T follicular helper cell (primary cell): ENCODE measurements at places on chromosomes 2 and 18.

DNA sequence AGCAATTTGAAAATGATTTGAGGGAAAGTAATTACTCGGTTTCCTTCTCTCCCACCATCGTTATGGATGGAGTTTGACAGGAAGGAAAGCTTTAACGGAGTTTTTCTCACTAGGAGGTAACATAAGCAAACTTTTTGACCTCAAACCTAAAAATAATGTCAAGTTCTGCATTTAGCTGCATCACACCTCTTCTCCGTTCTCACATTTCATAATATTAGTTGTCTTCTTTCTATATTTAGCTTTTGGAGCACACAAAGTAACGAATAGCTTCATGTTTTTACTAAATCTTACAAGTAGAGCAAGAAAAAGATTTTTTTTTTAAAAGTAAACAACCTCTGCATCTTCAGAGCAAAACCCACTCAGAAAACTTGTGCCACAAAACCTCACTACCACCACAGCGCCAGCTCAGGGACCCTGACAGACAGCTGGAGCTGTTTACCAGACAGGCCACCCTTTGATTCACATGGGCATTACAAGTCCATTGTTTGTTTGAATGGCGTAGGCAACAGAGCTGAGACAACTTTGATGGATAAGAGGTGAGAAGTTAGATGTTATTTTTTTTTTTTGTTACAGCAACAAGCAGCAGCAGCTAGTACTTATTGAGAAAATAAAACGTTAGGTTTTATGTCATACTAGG is 21.9 kb upstream of the ICOS start:
- no peak for DNase-seq

DNA sequence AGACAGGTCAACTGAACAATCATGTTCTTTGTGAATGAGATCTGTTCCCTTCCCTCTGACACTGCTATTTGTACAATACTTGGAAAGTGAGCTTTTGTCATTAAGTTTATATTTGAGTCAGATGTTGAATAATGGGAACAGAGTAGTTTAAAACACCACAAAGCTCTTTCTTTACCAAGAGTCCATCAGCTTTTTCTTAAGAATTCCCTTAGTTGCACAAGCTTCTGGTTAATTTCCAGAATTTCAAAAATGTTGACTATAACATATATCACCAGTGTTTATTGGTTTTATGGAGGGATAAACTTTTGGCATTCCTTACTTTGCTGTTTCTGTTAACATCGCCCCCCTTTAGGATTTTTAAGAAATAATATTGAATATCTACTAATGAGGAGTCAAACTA is 403.7 kb downstream of the CCDC85A start:
- DNase-seq: no peak

- no peak for DNase-seq
These were observed 356.1 kb upstream of the ETAA1 start for GRCh38 chr2:67041051-67041450.

DNA sequence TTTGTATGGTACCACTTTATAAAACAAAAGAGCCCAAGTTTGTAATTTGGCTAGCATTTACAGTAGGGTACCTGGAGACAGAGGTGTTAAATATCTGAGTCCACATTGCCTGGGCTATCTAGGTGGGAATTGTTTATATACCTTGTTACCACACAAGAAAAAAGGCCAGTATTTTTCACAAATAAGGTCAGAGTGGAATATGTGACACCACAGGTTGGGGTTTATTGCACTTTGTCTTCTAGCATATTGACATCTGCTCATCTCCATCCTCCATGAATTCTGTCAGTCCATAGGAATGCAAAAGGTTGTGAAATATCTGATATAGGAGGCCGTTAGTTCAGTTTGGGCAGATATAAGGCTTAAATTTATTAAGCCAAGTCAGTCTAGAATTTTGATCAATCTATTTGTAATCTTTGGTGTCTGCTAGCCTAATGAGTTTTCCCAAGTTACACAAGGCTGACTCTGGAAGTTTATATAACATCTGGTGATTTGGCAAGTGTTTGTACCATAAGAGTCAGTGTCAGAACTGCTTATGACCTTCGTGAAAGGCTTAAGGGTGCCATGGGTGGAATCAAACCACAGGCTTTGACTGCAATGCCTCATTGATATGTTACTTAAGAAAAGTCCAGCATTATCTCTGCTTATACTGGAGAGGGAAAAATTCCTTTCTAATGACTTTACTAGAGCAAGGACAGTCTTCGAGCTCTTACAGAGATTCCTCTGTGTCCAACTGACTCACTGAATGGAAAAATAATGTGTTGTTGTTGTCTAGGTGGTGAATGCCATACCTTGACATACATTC is 11.3 kb upstream of the DPP4 start:
- no peak for DNase-seq
